ENCODE measurements at places on chromosomes 16 and 17.

DNA sequence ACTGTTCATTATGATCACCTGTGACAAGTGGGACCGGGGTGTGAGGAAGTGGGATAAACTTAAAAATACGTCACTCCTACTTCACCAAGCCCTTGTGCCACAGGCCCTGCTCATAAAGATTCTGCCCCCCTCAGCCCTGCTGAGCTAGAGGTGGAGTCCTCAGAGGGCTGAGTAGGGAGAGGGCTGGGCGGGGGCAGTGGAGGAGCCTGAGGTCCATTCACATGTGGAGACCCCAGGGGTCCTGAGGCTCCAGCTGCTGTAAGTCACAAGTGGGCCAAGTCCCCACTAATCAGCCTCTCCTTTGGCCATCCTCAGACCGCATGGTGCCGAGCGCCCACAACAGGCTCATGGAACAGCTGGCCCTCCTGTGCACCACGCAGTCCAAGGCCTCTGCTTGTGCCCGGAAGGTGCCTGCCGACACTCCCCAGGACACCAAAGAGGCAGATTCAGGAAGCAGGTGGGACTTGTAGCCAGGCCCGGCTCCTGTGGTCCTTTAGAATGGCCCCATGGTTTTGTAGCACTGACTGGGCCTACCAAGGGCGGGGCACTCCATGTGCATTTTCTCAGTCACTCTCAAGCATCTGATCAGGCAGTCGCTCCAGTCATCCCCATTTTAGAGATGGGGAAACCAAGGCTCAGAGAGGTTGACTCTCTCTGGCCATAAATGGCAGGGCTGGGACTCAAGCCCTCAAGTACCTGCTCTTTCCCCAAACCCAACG is 10.4 kb downstream of the DNAAF8 start:
- H3K27me3 ChIP-seq, result no peaks in the 10 kb centered on the region
- H3K4me3 ChIP-seq, result no peak overlapping the region
- H3K4me1 ChIP-seq, result peaks cover 8% of the 10 kb centered on the region
- DNase-seq, result no peak
- no peaks in the 10 kb centered on the region for H3K36me3 ChIP-seq
- H3K27ac ChIP-seq, result peak overlapping the region; percentile 33

DNA sequence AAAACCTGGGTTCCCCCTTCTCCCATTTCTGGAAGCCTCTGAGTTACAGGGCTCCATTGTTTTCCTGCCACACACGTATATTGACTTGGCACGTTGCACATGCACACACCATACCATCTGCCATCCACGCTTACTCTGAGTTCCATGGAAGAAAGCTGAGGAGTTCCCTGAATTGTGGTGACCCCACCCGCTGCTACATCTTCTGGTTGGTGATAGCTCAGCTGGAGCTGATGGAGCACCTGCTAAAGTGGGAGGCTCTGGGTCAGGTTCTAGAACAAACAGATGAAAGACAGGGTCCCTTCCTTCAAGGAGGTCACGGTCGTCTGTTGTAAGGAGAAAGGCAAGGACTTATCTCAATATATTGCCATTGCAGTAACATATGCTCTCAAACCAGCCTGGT is 41.1 kb downstream of the TMEM11 start:
- no peak overlapping the region for H3K27ac ChIP-seq
- H3K27me3 ChIP-seq, result no peaks in the 10 kb centered on the region
- no peaks in the 10 kb centered on the region for H3K4me1 ChIP-seq
- DNase-seq, result no peak

DNA sequence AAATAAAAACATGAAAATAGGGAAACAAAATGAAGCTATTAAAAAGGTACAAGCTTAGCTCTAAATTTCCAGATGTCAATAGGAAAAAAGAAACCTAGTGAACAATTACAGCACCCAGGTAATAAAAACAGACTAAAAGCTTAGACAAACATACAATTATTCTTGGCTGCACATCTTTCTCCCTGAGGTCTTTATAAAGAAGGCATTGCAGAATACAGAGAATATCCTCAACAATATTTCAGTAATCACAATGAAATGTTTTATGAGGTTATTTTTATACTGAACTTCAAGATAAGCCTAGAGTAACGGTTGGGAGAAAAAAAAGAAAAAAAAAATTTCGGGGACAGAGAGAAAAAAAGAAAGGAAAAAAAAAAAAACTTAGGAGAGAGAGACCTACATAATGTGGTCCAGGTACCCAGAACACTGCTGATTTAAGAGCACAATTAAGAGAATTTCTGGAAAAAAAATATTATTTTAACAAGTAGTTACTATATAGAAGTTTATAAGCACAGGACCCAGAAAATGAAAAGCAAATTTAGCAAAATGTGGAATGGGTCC is 26.5 kb downstream of the KANSL1 start:
- no peaks in the 10 kb centered on the region for H3K4me1 ChIP-seq
- no peak for DNase-seq
- no peaks in the 10 kb centered on the region for H3K27me3 ChIP-seq

DNA sequence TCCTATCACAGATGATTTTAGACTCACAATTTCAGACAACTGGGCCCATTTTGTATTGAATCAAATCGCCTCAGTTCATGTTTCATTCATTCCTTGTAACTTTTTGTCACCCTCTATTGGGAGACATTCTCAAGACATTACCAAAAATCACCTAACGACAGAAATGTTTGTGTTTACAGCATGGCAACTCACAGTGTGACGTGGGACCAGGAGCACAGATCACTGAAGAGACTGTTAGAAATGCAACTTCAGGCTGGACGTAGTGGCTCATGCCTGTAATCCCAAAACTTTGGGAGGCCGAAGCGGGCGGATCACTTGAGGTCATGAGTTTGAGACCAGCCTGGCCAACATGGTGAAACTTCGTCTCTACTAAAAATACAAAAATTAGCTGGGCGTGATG is 249.6 kb downstream of the NTN1 start:
- H3K4me1 ChIP-seq, result no peaks in the 10 kb centered on the region
- DNase-seq, result no peak
- no peaks in the 10 kb centered on the region for H3K36me3 ChIP-seq
- no peak overlapping the region for H3K4me3 ChIP-seq
- no peak overlapping the region for H3K27ac ChIP-seq

GRCh38 chr17:42251115-42251514 is 25.1 kb downstream of the STAT5B start:
- DNase-seq, result no peak
- H3K27ac ChIP-seq, result no peak overlapping the region
- peaks cover 4% of the 10 kb centered on the region for H3K4me1 ChIP-seq
- no peak overlapping the region for H3K4me3 ChIP-seq
- no peaks in the 10 kb centered on the region for H3K36me3 ChIP-seq
- no peaks in the 10 kb centered on the region for H3K27me3 ChIP-seq

- H3K4me1 ChIP-seq, result no peaks in the 10 kb centered on the region
- no peaks in the 10 kb centered on the region for H3K36me3 ChIP-seq
- DNase-seq, result no peak
- H3K27me3 ChIP-seq, result no peaks in the 10 kb centered on the region
- H3K27ac ChIP-seq, result no peak overlapping the region
These were observed 22.5 kb upstream of the SLC35B1 start for GRCh38 chr17:49730078-49730784.

DNA sequence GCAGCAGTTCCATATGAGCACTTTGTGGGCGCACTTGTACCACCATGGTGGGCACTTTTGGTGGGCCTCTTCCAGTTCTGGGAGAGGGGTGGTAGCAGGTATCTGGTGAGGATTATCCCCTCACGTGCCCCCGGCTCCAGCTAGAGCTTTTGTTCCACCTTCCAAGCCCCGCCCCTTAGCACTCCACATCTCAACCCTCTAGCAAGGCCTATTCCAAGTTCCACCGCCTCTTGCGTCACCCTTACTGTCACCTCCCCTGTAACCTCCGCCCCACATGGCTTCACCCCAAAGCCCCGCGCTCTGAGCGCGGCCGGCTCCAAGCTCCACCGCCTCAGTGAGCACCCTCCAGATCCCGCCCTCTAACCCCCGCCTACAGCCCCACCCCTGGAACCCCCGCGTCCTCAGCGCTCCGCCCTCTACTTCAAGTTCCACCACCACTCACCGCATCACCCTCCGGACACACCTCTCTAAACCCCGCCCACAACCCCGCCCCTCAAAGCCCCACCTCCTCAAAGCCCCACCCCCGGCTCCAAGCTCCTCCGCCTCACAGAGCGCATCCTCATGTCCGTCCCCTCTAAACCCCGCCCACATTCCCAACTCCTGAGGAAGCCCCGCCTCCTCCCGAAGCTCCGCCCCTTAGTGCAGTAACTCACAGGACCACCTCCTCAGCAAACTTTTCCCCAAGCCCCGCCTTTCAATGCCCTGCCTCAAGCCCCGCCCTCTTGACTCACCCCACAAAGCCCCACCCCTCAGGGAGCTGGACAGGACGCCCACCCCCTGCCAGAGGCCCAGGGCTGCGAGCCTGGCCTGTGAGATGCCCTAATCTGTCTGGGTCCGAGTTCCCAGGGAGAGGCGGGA is 11.1 kb downstream of the SCN4A start:
- H3K4me3 ChIP-seq, result peak overlapping the region; percentile 59
- no peaks in the 10 kb centered on the region for H3K36me3 ChIP-seq
- peaks cover 20% of the 10 kb centered on the region for H3K4me1 ChIP-seq
- H3K27me3 ChIP-seq, result no peaks in the 10 kb centered on the region
- DNase-seq, result peak; percentile 100

DNA sequence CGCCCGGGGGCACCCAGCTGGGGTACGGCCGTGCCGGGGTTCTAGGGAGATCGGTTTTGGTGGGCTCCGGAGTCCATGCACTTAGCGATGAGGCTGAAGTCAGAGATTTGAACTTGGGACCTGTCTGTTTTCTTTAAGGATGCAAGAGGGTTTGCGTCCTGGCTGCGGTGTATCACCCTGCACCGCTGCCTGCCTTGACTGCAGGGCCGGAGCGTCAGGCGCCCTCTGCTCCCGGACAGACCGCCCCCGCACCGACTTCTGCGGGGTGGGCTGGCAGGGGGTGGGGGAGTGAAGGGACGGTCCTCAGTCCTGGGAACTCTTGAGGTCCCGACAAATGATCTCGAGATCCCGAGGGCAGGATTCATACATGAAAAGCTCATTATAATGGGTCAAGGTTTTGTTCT is 701 bp downstream of the PDP2 start:
- peak overlapping the region; percentile 71 for H3K4me3 ChIP-seq
- no peaks in the 10 kb centered on the region for H3K4me1 ChIP-seq
- H3K27me3 ChIP-seq, result no peaks in the 10 kb centered on the region
- peak overlapping the region; percentile 64 for H3K27ac ChIP-seq

DNA sequence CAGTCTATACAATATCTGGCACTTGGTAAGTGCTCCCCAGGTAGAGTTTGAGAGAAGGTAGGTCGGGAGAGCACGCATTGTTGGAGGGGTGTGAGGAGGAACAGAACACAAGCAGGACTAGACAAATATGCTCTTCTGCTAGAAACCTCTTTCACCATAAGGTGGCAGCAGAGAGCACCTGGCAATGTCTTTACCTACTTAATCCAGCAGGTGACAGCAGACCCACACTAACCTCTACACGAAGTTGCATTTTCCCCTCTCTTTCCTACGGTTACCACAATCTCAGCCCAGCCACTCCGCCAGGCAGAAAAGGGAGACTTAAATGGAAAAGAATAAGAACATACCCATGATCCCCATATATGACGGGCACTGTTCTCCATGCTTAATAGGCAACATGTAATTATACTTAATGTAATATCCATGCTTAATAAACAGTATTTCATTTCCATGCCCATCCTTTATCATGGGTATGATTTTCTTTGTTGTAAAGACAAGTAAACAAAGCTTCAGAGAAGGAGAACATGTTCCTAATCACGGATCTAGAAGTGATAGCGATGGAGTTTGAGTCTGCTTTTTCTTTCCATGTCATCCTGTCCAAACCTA is 55.1 kb upstream of the CCL2 start:
- no peak overlapping the region for H3K27ac ChIP-seq
- no peak overlapping the region for H3K4me3 ChIP-seq
- peak; percentile 85 for DNase-seq
- no peaks in the 10 kb centered on the region for H3K4me1 ChIP-seq

DNA sequence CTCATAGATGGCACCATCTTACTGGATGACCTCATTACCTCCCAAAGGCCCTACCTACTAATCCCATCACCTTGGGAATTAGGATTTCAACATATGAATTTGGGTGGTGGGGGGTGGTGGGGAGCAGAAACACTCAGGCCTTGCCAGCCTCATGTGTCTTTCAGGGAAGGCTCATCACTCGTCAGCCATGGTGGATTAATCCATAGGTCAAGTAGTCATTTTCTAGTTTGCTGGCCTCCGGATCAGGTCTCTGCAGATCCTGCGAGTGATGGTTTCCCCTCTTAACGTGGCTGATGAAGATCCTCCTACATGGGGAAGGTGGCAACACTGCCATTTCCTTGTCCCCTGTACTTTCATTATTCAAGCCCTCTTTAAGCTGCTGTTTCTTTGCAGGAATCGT is 101.1 kb downstream of the CLEC16A start:
- no peak overlapping the region for H3K27ac ChIP-seq
- H3K4me1 ChIP-seq, result no peaks in the 10 kb centered on the region
- no peaks in the 10 kb centered on the region for H3K27me3 ChIP-seq
- no peak for DNase-seq

GRCh38 chr17:46962374-46962790 is 16.7 kb downstream of the RPRML start:
- no peaks in the 10 kb centered on the region for H3K4me1 ChIP-seq
- no peak overlapping the region for H3K4me3 ChIP-seq
- no peak overlapping the region for H3K27ac ChIP-seq
- no peaks in the 10 kb centered on the region for H3K36me3 ChIP-seq
- no peak for DNase-seq

DNA sequence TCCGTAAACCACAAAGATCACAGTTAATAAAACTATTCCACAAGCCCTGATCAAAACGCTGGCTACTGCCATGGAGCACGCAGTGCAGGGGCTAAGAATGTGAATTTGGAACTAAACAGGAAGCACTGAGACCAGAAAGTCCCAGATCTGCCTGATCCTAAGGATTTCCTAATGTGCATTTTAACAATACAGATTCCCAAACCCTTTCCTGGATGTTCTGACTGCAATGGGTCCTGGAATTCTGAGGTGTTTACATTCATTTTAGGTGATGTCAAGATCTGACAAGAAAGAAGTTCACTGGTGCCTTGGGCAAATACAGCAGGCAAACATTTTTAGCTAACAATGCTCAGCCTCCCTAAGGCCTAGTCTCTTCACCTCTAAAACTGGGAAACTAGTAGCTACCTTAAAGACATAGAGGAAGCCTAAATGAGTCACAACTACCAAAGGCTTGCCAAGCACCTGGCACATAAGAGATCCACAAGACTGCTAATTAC is 10.3 kb downstream of the NSMCE1 start:
- no peaks in the 10 kb centered on the region for H3K36me3 ChIP-seq
- peaks cover 6% of the 10 kb centered on the region for H3K4me1 ChIP-seq
- no peaks in the 10 kb centered on the region for H3K27me3 ChIP-seq
- H3K27ac ChIP-seq, result no peak overlapping the region
- H3K4me3 ChIP-seq, result no peak overlapping the region

Data from H1 (cell line).